Upper lobe of left lung (tissue), 6 donors: ENCODE measurements at places on chromosomes 1 and 21. TPM values are rescaled to one million over a fixed set of nuclear protein-coding genes. Genes with fewer than 3 reads are reported as not detected.

The TSPAN2 gene
- 4.2 TPM for total RNA-seq

The SLC22A15 gene
- total RNA-seq: 52.4 TPM

The AMPD1 gene
- 0.26 TPM for total RNA-seq

The STYXL2 gene
- total RNA-seq: 0.23 TPM

The ERICH3 gene
- total RNA-seq: 3.8 TPM

The ANKRD35 gene
- 1.2 TPM for total RNA-seq

The RHD gene
- not detected for total RNA-seq

The C1QC gene
- total RNA-seq: 689 TPM

DNA sequence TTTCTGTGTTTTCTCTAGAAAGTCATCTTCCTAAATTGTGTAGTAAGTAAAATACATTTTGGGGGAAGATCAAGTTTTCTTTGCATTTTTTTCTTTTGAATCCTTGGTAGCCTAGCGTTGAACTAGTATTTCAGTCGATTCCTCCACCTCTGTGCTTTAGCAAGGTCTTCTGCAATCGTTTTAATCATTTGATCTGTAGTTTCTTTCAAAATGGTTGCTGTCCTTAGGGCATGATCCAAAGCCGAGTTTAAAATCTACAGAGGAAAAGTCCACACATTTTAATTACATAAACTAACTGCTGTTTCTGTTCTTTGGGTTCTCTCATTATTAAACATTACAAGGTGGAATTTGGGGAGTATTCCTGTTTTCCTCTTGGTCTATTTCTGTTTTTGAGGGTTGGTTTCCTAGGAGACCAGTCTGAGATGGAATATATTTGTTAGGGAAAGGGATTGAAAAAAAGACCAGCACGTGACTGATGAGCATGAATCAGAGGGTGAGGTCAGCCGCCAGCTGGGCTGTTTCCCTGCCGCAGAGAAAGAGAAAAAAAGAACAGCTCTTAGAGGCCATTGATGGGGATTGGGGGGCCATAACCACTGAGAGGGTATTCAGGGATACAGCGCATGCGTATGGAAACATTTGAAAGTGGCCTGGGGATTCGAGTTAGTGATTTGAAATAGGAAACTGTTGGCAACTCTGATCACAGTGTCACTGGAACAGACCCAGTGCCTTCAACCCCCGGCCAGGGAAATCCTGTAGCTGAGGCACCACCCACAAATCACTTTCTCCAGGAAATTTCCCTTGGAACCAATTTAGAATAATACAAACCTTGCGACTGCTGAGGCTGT lies 40.6 kb downstream of the AKNAD1 start:
- DNase-seq: peak; percentile 40

DNA sequence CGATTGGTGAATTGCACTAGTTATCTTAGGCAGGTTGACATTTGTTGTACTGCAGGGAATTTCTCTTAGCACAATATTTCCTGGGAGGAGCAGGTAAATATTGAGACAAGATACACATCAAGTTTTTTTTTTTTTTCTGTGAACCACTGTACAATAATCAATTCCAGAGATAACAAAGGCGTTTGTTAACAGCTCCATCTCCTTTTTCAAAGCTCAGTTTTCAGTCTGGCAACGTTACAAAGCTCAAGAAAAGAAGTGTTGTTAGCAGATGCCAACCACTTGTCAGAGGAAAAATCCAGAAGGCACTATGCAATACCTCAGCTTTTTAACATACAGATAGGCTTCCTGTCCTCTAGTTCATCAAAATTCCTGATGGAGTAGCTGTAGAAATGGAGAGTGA lies 40.9 kb upstream of the DAB1 start:
- no peak for DNase-seq

DNA sequence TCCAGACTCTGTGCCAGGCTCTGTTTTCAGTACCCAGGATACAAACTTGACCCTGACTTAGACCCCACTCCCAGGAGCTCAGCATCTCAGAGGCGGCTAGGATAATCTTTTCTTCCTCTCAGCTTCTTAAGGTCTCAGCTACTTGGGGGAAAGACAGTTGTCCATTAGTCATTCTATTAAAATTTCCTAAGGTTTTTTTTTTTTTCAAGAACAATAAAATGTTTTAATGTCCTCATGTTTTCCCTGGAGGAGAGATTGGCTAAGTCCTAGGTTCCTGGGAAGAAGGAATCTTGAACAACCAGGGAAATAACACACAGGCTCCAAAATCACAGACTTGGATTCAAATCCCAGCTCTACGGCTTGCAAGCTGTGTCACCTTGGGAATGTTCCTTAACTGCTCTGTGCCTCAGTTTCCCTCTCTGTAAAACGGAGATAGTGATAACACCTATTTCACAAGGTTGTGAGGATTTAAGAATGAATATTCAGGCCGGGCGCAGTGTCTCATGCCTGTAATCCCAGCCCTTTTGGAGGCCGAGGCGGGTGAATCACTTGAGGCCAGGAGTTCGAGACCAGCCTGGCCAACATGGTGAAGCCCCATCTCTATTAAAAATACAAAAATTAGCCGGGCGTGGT lies 33.0 kb downstream of the CDK18 start:
- no peak for DNase-seq

GRCh38 chr1:35044431-35044830 lies 12.7 kb upstream of the ZMYM6 start:
- no peak for DNase-seq

DNA sequence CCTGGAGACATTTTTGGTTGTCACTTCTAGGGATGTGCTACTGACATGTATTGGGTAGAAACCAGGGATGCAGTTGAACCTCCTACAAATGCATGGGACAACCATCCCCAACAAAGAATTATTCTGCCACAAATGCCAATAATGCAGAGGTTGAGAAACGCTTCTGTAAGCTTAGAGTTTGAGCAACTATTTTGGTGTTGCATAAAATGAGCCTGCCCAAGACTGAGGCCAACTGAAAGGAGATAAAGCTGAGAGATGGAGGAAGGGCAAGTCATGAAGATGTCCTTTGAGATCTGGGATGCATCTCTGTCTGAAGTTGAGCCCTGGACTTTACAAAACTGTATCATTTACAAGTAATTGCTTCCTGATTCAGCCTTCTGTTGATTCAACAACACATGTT lies 106.9 kb downstream of the KCNJ15 start:
- no peak for DNase-seq

DNA sequence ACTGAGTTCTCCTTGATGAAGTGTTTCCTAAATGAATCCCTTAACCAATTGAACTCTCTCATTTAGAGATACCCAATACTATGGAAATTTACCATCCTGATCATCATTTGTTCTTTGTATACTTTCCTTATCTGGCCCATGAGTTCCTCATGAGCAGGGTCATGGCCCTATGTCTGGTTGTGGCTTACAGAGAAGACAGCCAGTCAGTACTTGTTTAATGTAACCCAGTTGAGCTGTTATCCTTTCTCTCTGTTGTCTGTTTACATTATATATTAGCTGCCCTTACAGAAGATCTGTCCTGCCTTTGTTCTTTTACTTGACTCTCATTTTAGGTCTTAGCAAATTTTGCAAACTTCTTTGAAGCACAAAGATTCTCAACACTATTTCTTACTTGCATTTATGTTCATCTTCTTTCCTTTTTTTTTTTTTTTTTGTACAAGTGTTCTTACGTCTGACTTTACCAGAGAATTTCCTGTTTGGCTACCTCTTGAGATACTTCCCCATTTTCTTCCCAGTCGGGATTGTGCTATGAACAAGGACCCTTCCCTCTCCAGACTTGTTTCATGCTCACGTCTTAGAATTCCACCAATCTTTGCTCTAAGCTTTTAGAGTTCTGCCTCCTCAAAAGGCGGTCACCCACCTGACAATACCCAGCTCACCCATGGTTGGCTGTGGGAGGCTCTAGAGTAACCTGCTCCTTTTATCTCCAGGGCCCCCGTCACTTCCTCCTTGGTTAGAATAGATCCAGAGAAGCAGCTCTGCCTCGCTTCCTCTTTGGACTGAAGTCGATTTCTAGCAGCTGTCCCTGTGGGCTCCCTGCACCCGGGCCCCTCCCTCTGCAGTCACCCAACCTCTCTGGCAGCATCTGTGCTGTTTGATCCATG lies 53.6 kb upstream of the RUNX1 start:
- peak; percentile 72 for DNase-seq

DNA sequence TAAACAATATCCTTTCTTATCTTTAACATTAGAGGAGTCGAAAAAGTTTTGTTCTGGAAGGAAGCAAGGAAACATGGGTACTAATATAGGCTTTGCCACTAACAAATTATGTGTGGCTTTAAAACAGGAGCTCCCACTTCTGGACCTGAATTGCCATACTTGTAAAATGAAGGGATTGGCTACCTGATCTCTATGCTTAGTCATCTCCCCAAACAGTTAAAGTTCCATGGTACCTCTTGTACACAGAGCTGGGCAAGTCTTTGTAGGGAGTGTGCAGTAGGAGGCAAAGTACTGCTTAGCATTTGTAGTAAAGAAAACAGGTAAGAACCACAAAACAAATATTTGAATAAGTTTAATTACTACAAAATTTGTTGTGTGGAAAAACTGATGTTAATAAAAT lies 81.3 kb downstream of the MAST2 start:
- DNase-seq: no peak

- no peak for DNase-seq
Measured at GRCh38 chr1:20373286-20373685, 82.6 kb downstream of the VWA5B1 start.

GRCh38 chr1:12457771-12458170 lies 160.2 kb downstream of the DHRS3 start:
- DNase-seq: no peak

GRCh38 chr1:236165238-236165981 lies 23.1 kb downstream of the GPR137B start:
- DNase-seq: no peak

GRCh38 chr1:225362805-225363204 lies 65.0 kb downstream of the LBR start:
- no peak for DNase-seq

DNA sequence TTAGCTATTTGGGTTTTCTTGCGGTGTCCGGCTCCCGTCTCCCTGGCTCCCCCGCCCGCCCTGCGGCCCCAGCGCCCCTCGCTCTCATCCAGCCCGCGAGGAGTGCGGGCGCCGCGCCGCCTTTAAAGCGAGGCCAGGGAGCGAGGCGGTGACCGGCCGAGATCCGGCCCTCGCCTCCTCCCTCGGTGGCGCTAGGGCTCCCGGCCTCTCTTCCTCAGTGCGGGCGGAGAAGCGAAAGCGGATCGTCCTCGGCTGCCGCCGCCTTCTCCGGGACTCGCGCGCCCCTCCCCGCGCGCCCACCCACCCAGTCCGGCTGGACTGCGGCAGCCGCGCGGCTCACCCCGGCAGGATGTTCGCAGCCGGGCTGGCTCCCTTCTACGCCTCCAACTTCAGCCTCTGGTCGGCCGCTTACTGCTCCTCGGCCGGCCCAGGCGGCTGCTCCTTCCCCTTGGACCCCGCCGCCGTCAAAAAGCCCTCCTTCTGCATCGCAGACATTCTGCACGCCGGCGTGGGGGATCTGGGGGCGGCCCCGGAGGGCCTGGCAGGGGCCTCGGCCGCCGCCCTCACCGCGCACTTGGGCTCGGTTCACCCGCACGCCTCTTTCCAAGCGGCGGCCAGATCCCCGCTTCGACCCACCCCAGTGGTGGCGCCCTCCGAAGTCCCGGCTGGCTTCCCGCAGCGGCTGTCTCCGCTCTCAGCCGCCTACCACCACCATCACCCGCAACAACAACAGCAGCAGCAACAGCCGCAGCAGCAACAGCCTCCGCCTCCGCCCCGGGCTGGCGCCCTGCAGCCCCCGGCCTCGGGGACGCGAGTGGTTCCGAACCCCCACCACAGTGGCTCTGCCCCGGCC lies 492 bp downstream of the HLX start:
- peak; percentile 94 for DNase-seq

GRCh38 chr21:19276665-19277064 lies 873.1 kb upstream of the TMPRSS15 start:
- no peak for DNase-seq

DNA sequence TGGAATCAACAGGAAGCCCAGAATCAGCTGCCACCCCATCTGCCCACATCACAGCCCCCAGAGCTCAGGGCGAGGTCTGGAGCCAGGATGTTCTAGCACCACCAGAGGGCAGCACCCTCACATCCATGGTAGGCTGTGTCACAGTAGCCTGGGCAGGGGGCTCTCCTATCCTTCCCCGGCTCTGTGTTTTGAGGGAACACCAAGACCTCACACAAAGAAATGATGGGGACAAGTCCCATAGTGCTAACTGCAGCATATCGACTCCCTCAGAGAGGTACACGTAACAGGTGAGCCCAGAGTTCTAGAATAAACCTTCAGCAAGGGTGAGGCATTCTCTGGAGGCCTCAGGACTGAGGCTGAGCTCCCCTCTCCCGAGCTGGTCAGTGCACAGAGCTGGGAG lies 2.3 kb upstream of the KCNC4 start:
- DNase-seq: no peak

DNA sequence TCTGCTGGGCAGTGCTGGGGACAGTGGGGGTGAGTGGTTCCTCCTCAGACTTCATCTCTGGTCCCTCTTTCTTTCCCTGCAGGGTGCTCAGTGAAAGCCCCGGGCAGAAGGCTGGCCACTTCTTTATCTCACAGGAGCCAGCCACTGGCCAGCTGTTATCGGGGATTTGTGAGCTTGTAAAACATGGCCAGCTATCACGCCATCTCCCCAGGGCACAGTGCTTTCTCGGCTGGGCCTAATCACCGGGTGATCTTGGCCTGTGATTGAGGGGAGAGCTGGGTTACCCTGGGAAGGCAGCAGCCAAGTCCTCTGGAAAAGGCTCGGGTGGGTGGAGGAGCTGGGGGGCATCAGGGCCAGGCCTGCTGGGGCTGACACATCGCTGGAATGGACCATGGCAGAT lies 83.0 kb downstream of the IGSF21 start:
- no peak for DNase-seq

- DNase-seq: no peak
Measured at GRCh38 chr1:30125021-30125820, 598.2 kb downstream of the MATN1 start.

GRCh38 chr1:50989694-50990093 lies 19.6 kb downstream of the CDKN2C start:
- DNase-seq: no peak

GRCh38 chr1:17984583-17984982 lies 123.0 kb upstream of the IGSF21 start:
- no peak for DNase-seq

GRCh38 chr1:155760751-155761475 lies 72.0 kb downstream of the DAP3 start:
- DNase-seq: no peak

GRCh38 chr1:245805532-245805931 lies 650.7 kb downstream of the KIF26B start:
- DNase-seq: no peak

DNA sequence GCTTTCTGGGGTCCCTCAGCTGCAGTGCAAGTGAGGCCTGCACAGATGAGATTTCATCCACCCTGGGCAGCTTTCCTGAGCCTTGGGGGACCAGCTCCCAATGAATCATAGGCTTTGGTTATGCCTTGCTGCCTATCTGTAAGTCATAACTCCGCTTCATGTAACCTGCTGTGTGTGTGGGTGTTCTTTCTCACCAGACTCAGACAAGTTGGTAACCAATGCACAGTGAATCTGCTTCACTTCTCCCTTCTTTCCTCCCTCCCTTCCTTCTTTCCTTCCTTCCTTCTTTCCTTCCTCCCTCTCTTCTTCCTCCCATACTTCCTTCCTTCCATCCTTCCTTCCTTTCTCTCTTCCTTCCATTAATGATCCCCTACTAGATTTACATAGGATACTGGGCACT lies 34.4 kb upstream of the PSMB2 start:
- no peak for DNase-seq
